ENCODE measurements at places on chromosomes 3 and 15.
A peak's percentile ranks its signal among the peaks of the same experiment; 100 is the strongest.

- DNase-seq = peak; percentile 5
Measured at GRCh38 chr3:174330303-174330702, 528.8 kb upstream of the NAALADL2 start.

GRCh38 chr3:3015185-3016089 lies 94.7 kb downstream of the IL5RA start:
- DNase-seq = no peak

DNA sequence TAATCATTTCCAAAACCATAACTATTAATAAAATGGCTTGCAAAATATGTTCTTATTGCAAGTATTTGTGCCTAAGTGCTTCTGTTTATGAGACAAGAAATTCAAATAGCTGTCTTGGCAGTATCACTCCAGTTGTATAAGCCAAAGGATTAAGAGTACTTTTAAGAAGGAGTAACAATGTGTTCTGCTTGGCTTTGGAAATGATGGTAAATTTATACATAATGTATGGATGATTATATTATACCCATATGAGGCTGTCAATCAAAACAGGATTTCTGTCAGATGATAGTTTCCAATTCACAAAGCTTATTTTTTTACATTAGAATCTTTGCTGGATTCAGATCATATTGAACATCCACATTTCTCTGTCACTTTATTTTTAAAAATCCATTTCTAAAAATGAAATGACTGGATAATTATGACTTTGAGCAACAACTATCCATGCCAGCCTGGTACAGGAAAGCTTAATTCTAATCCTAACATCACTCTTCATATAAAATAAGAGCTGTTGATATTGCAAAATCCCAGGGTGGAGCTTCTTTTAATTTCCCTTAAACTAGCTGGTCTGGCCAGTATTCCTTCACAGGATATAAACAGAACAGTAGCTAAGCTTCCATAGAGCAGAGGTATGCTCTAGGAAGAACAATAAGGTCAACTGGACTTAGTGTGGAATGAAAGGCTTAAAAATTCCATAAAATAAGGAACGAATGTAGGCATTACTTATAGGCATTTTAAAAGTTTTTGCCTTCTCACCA lies 30.0 kb upstream of the ZNF280D start:
- DNase-seq = no peak

- peak; percentile 93 for DNase-seq
Measured at GRCh38 chr15:99104788-99105513, at the start of gene SYNM. SYNM (plus strand) TSS chr15:99105080; CDS start chr15:99105200, 120 bp downstream.

DNA sequence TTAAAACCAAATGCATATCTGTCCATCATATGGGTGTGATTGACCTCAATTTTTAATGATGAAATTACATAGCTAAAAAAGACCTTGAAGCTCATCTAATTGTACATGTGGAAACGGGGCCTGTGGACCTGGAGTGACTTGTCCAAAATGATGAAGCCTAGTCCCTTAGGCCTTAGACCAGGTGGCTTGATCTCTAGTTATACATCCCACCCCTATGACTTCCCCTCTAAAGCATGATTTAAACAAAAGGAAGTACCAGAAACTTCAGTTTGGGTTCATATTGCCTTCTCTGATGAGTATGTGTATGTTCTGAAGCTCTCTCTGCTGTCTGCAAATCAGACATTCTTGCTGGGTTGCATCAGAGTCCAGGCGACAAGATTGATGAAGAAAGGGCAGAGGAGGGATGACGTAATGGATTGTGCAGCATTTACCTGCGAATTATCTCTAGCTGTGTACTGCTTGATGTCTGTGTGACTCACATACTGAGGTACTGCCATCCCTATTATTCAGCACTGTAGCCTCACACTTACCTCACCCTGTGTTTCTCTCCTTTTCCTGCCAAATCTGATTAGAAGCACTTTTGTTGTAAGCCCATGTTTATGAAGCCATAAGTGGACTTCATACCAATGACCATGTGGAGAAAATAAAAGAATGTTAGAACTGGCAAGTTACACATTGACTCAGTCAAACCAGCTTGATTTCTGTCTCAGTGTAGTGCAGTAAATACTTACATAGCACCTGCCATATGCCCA lies 111.5 kb downstream of the FILIP1L start:
- peak; percentile 91 for DNase-seq

GRCh38 chr15:45179221-45179985 lies 8.4 kb downstream of the SHF start:
- DNase-seq = no peak

DNA sequence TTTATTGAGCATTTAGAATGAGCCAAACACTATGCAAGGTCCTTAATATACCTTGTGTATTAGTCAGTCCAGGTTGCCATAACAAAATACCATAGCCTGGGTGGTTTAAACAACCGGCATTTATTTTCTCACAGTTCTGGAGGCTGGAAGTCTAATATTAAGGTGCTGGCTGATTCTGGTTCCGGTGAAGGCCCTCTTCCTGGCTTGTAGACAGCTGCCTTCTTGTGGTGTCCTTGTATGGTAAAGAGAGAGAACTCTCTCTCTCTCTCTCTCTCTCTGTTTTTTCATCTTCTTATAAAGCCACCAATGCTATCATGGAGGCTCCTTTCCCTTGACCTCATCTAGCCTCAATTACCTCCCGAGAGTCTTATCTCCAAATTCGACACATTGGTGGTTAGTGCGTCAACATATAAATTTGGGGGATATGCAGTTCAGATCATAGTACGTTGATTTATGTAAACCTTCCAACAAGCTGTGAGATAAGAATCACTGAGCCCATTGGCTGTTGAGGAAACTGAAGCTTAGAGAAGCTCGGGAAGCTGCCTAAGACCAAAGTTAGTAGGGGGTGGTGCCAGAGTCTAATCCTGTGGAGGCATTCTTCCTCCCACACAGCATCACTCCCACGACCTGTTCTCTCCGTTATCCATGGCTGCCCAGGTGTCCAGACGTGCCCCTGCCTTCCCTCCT lies 298.0 kb upstream of the PROK2 start:
- DNase-seq = no peak

GRCh38 chr15:76803049-76803571 lies 102.0 kb downstream of the SCAPER start:
- no peak for DNase-seq
